Mucosa of descending colon (tissue), 3 donors: ENCODE measurements at places on chromosomes 5 and 9.

DNA sequence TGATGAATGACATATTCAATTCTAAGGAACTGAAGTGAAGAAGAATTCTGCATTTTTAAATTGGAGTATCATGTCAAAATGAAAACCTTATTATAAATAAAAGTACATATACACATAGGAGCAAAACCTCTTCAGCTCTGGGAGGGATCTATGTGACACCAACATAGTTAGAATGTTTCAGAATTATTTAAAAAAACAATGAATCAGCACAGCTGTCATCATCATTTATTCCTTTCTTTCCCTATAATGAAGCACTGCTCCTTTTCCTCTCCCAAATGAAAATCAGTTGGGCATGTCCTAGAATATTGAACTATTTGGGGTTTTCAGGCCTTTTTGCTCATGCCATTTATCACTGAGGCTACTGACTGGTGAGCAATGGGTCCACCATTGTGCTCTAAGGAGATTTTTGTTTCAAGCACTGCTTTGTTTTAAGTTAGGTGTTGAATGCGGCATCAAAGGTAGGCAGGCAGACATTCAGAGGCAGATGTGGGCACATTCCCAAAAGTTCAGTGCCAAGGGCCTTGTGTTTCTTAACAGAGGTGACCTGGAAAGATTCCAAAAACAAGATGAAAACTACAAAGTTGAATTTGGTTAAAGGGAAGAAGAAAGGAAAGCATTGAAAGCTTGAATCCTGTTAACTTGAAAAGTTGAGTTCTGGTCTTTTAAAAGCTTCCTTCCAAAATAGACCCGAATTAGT, 126.4 kb upstream of the ADAMTSL1 start:
- no peak for DNase-seq

DNA sequence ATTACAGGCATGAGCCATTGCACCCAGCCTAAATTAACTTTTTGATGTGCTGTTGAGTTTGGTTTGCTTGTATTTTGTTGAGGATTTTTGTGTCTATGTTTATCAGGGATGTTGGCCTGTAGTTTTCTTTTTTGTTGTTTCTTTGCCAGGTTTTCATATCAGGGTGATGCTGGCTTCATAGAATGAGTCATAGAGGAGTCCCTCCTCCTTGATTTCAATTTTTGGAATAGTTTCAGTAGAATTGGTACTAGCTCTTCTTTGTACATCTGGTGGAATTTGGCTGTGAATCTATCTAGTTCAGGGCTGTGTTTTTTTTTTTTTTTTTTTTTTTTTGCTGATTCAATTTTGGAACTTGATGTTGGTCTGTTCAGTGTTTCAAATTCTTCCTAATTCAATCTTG, 1164.3 kb upstream of the DMAC1 start:
- no peak for DNase-seq

- DNase-seq, result peak; percentile 42
Measured at GRCh38 chr5:95861221-95861863, 38.8 kb upstream of the GLRX start.

GRCh38 chr5:55175781-55176175, 2.8 kb upstream of the CDC20B start:
- no peak for DNase-seq
